ENCODE measurements at places on chromosomes 11 and 22. TPM values are rescaled to one million over a fixed set of nuclear protein-coding genes. Genes with fewer than 3 reads are reported as not detected.

GLYATL2 gene
- total RNA-seq: not detected

HBG2 gene
- not detected for total RNA-seq

C11orf87 gene
- not detected for total RNA-seq

KCNJ1 gene
- not detected for total RNA-seq

HEPHL1 gene
- not detected for total RNA-seq

PHETA2 gene
- total RNA-seq: 3.2 TPM

MCHR1 gene
- total RNA-seq: not detected

SMCO4 gene
- total RNA-seq: 2.0 TPM

- no peaks in the 10 kb centered on the region for H3K36me3 ChIP-seq
- no peak for DNase-seq
- H3K4me3 ChIP-seq: no peak overlapping the region
- no peak overlapping the region for H3K27ac ChIP-seq
Observed at GRCh38 chr11:43130616-43131015, 181.2 kb upstream of the API5 start.

DNA sequence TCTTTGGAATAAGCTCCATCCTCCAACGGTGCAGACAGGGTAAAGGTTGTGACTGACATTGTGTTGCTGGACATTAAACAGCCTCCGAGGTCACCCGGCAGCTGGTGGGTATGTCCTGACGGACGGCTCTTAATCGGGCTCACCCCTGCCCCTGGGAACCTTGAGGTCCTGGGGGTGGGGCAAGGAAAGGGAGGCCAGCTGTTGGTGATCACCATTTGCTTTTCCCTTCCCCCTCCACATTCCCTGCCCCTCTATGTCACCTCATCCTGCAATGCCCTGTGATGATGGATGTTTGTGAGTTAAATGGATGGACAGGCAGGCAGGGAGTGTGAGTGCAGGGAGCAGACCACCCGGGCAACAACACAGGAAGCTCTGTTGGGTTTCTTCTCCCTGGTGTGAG lies 26.3 kb downstream of the APLNR start:
- no peaks in the 10 kb centered on the region for H3K27me3 ChIP-seq
- no peak for DNase-seq
- no peak overlapping the region for H3K27ac ChIP-seq
- no peaks in the 10 kb centered on the region for H3K4me1 ChIP-seq

DNA sequence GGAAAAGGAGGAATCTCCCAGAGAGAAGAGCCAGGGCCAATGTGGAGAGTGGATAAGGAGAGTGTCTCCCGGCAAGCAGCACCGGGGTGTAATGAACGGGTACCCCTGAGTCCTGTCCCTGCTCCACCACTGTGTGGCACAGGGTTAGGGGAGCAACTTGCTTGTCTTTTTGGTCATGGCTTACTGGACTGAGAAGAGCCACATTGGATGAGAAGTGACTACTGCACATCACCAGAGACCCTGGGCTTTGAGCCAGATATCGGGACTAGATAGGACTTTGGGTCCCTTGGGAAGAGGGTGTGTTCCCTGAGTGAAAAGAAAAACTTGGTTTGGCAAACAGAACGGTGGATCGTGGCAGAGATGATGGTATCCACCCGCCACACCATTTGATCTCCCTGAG lies 24.6 kb downstream of the SDHAF2 start:
- H3K27me3 ChIP-seq: no peaks in the 10 kb centered on the region
- peaks cover 33% of the 10 kb centered on the region for H3K36me3 ChIP-seq
- no peak overlapping the region for H3K27ac ChIP-seq
- no peak overlapping the region for H3K4me3 ChIP-seq

DNA sequence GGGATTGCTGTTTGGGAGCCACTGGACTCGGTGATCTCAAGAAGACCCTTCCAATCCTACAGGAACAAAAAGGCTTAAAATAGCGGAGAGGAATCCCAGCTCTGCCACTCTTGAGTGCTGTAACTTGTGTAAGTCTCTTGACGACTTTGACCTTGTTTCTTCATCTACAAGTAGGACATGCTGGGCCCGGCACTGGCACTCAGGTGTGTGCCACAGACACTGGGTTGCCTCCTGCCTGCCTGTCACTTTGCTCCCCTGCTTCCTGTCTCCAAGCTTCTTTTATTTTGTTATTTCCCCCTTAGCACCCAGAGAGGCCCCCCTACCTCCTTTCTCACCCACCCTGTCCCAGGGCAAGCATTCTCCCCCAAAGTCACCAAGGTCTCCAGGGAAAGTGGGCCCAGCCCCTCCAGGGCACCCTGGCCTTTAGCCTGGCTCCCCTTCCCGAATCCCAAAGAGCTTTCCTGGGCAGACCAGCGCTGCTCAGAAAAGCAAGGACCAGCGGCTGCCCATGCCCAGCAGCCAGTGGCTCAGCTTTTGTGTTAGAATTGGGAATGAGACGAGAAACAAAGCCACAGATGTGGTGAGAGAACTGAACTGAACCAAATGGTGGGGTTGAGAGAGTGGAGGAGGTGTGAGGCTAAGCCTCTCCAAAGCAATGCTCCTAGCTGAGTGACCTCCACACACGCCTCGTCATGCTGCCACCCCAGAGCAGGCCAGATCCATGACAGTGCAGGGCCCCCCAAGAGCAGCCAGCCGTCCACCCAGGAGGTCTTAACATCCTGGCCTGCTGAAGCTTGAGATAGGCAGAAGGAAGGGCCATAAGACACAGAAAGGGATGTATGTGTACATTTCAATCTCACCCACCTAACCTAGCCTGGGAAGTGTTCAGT lies 4.5 kb downstream of the TRIM29 start:
- no peak overlapping the region for H3K4me3 ChIP-seq
- no peaks in the 10 kb centered on the region for H3K4me1 ChIP-seq
- H3K27me3 ChIP-seq: no peaks in the 10 kb centered on the region
- DNase-seq: no peak

DNA sequence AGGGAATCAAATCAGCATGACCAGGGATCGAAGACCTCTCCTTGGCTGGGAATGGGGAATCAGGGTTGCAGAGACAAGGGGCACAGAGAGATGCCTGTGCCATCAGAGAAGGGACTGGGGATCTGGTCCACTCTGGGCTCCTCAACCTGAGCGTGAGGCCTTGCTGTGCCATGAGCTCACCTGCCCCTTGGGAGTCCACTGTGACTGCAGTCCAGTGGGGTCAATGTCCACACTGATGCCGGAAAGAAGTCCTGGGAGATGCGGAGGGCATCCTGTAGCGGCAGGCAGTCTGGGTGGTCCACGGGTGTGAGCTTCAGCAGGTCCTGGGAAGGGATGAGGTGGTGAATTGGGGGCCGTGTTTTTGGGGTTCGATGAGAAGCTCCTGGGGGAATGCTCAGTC lies 7.3 kb upstream of the RGL4 start:
- no peak overlapping the region for H3K4me3 ChIP-seq
- H3K27me3 ChIP-seq: no peaks in the 10 kb centered on the region
- no peaks in the 10 kb centered on the region for H3K4me1 ChIP-seq
- peaks cover 5% of the 10 kb centered on the region for H3K36me3 ChIP-seq
- no peak overlapping the region for H3K27ac ChIP-seq
- no peak for DNase-seq

GRCh38 chr11:109972181-109972715 lies 120.9 kb upstream of the ZC3H12C start:
- peaks cover 29% of the 10 kb centered on the region for H3K4me1 ChIP-seq
- H3K27ac ChIP-seq: no peak overlapping the region
- DNase-seq: no peak

- DNase-seq: peak; percentile 58
- H3K4me3 ChIP-seq: peak overlapping the region; percentile 66
- H3K27ac ChIP-seq: no peak overlapping the region
- no peaks in the 10 kb centered on the region for H3K27me3 ChIP-seq
- H3K36me3 ChIP-seq: no peaks in the 10 kb centered on the region
Observed at GRCh38 chr11:18705651-18706281, 7.2 kb downstream of the TMEM86A start.

GRCh38 chr11:45984192-45984591 lies 61.7 kb downstream of the LARGE2 start:
- H3K4me3 ChIP-seq: no peak overlapping the region
- DNase-seq: no peak
- H3K4me1 ChIP-seq: no peaks in the 10 kb centered on the region
- no peak overlapping the region for H3K27ac ChIP-seq
- H3K27me3 ChIP-seq: no peaks in the 10 kb centered on the region
- peaks cover 2% of the 10 kb centered on the region for H3K36me3 ChIP-seq

DNA sequence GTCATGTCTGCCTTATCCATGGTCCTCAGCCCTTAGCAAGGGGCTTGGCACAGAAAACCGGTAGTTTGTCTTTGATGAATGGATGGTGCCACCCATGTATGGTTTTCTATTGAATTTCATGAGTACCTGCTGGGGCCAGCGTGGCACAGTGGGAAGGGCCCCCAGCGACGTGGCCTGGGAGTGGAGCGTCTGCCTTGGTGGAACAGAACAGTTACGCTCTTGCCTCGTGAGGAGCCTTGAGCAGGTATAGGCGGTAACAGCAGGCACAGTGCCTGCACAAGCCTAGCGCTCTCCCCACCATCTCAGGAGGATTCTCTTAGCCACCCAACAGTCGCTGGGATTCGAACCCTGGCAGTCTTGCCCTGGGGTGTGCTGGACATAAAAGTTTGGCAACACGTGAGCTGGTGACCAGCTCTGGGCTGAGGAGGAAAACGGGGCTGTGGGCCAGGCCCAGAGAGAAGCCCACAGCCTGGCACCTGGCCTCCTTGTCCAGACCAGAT lies 3.0 kb upstream of the SSH3 start:
- no peak overlapping the region for H3K27ac ChIP-seq
- no peak overlapping the region for H3K4me3 ChIP-seq

GRCh38 chr22:47788461-47788860 lies 1026.0 kb downstream of the TBC1D22A start:
- no peak for DNase-seq
- no peaks in the 10 kb centered on the region for H3K4me1 ChIP-seq
- no peak overlapping the region for H3K27ac ChIP-seq
- no peaks in the 10 kb centered on the region for H3K36me3 ChIP-seq

GRCh38 chr22:29511126-29511862 lies 31.3 kb downstream of the NEFH start:
- no peaks in the 10 kb centered on the region for H3K27me3 ChIP-seq
- H3K36me3 ChIP-seq: no peaks in the 10 kb centered on the region
- no peak for DNase-seq
- no peak overlapping the region for H3K4me3 ChIP-seq
- H3K4me1 ChIP-seq: no peaks in the 10 kb centered on the region
- no peak overlapping the region for H3K27ac ChIP-seq

- DNase-seq: peak; percentile 76
- no peak overlapping the region for H3K4me3 ChIP-seq
- peaks cover 8% of the 10 kb centered on the region for H3K4me1 ChIP-seq
- H3K36me3 ChIP-seq: no peaks in the 10 kb centered on the region
Observed at GRCh38 chr22:39343259-39344045, 6.3 kb upstream of the SYNGR1 start.

- H3K36me3 ChIP-seq: no peaks in the 10 kb centered on the region
- H3K4me1 ChIP-seq: no peaks in the 10 kb centered on the region
- H3K27ac ChIP-seq: no peak overlapping the region
- no peak for DNase-seq
- no peaks in the 10 kb centered on the region for H3K27me3 ChIP-seq
Observed at GRCh38 chr22:49178246-49179005, 649.2 kb downstream of the BRD1 start.

DNA sequence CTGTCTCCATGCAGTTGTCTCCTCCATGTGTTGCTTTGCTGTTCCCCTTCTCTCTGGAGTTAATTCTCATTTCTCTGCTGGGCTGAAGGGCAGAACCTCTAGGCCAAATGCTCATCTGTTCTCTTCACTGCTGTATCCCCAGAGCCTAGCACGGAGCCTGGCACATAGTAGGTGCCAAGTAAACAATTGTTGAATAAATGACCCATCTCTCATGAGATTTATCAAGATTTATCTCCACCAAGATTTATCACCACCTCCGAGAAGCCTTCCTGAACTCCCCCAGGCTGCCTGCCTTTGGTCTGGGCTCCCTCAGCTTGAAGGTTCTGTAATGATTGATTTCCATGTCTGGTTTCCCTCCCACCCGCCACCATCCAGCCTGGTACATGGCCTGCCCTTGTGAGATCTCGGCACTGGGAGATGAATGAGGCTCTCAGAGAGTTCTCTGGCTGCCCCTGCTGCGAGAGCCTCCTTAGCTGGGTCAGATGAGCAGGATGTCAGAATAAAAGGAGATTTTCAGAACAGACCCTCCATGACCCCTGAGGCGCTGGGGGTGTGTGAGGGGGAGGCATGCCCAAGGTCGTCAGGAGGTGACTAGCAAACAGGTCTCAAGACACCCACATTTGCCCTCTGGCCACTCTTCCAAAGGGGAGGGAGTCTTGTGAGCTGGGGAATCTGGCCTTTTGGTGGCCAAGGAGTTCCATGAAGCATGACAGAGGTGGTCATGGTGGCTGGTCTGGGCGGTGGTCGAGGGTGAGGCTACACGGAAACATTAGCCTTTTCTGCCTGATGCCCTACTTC lies 2.4 kb upstream of the GDPD5 start:
- H3K4me3 ChIP-seq: no peak overlapping the region
- no peaks in the 10 kb centered on the region for H3K36me3 ChIP-seq
- no peak for DNase-seq
- no peak overlapping the region for H3K27ac ChIP-seq

DNA sequence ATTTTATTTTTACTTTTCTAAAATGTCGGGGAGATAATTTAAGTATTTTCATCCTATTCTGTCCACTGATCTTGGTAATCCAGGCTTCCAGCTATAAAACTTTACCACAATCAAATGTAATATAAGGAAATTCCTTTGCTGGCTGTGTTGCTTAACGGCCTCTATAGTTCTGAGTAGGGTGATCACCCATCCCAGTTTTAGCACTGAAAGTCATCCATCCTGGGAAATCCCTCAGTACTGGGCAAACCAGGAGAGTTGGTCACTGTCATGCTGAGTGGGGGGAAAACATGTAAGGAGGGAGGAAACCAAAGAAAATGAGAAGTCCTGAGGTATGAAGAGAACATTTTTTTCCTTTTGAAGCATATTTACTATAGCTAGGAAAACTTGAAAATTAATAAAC lies 12.8 kb upstream of the BACE1-AS start:
- no peak overlapping the region for H3K27ac ChIP-seq
- H3K27me3 ChIP-seq: no peaks in the 10 kb centered on the region
- H3K4me1 ChIP-seq: no peaks in the 10 kb centered on the region
- H3K36me3 ChIP-seq: no peaks in the 10 kb centered on the region

GRCh38 chr11:119361056-119361787 lies 14.7 kb upstream of the MFRP start:
- no peak overlapping the region for H3K27ac ChIP-seq
- no peak overlapping the region for H3K4me3 ChIP-seq
- H3K36me3 ChIP-seq: no peaks in the 10 kb centered on the region
- peaks cover 28% of the 10 kb centered on the region for H3K4me1 ChIP-seq

GRCh38 chr11:12414611-12415010 lies 37.2 kb downstream of the PARVA start:
- H3K36me3 ChIP-seq: no peaks in the 10 kb centered on the region
- no peak for DNase-seq
- H3K27me3 ChIP-seq: peaks cover 4% of the 10 kb centered on the region
- no peak overlapping the region for H3K4me3 ChIP-seq
- no peak overlapping the region for H3K27ac ChIP-seq

- H3K27ac ChIP-seq: no peak overlapping the region
- no peaks in the 10 kb centered on the region for H3K4me1 ChIP-seq
- no peak overlapping the region for H3K4me3 ChIP-seq
- no peak for DNase-seq
Observed at GRCh38 chr11:132595711-132596134, 936.6 kb downstream of the OPCML start.

Measured in B cell (primary cell).